ENCODE measurements at places on chromosomes 6 and 20. TPM values are rescaled to one million over a fixed set of nuclear protein-coding genes. Genes with fewer than 3 reads are reported as not detected.

MLIP gene
- total RNA-seq = not detected

ECHDC1 gene
- total RNA-seq = 65.1 TPM

GTF2H4 gene
- total RNA-seq = 23.5 TPM

ANKRD66 gene
- not detected for total RNA-seq

TFAP2D gene
- total RNA-seq = not detected

POM121L2 gene
- not detected for total RNA-seq

SNX9 gene
- 28.9 TPM for total RNA-seq

ZKSCAN8 gene
- 5.7 TPM for total RNA-seq

MMP24 gene
- total RNA-seq = 20.6 TPM

HTR1E gene
- total RNA-seq = not detected

PRDM1 gene
- total RNA-seq = 4.5 TPM

ZKSCAN3 gene
- 1.3 TPM for total RNA-seq

PCK1 gene
- 0.05 TPM for total RNA-seq

UBR2 gene
- total RNA-seq = 7.5 TPM

SLC32A1 gene
- not detected for total RNA-seq

C2 gene
- total RNA-seq = 0.15 TPM

LSM2 gene
- total RNA-seq = 77.8 TPM

CD24 gene
- 180 TPM for total RNA-seq

NKAIN2 gene
- total RNA-seq = not detected

FAM83C gene
- 0.05 TPM for total RNA-seq

C20orf202 gene
- not detected for total RNA-seq

SGK1 gene
- 37.1 TPM for total RNA-seq

BEND6 gene
- 0.88 TPM for total RNA-seq

FOXF2 gene
- 28.8 TPM for total RNA-seq

RSPH9 gene
- total RNA-seq = 0.13 TPM

IBTK gene
- 15.0 TPM for total RNA-seq

TMEM14C gene
- 155 TPM for total RNA-seq

PACRG gene
- not detected for total RNA-seq

BMP6 gene
- 20.4 TPM for total RNA-seq

SLC17A1 gene
- total RNA-seq = 0.10 TPM

GPX6 gene
- total RNA-seq = not detected

BPIFB2 gene
- total RNA-seq = not detected

ABHD16B gene
- total RNA-seq = not detected

SPTLC3 gene
- not detected for total RNA-seq

GABRR1 gene
- not detected for total RNA-seq

RIPOR2 gene
- not detected for total RNA-seq

ALDH8A1 gene
- total RNA-seq = not detected

TSPO2 gene
- not detected for total RNA-seq

HCRTR2 gene
- total RNA-seq = not detected

NHSL1 gene
- total RNA-seq = 3.5 TPM

Data from A549 treated with RU486 at 1 μM for 4 hours (cell line).